ENCODE measurements at places on chromosomes 16 and 17.
A peak's percentile ranks its signal among the peaks of the same experiment; 100 is the strongest.

- DNase-seq: peak; percentile 9
Observed at GRCh38 chr17:65292430-65292829, 155.3 kb downstream of the RGS9 start.

- peak; percentile 32 for DNase-seq
Observed at GRCh38 chr17:40557531-40558299, 7.6 kb downstream of the CCR7 start.

DNA sequence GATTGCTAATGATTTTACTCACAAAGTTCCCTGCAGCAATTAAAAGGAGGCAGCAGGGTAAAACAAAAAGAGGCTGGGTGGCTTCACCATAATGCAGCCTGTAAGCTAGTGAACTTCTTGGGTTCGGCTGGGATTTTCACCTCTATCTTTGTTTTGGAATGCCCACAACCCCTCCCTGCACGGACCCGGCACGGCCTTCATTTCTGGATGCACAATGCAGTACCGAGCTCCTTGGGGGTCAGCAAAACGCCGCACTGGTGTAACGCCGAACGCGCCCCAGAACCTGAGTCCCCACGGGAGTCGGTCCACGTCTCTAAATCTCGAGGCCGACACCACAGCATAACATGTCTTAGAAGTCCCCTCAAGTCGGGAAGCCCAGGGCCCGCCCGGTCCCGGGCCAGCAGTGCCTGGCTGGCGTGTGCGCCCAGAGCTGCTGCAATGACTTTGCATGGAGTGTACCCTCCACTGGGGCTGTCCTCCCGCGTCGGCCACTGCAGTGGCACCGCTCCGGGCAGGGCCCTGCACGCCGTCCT lies 759 bp downstream of the UBE2O start:
- no peak for DNase-seq

- peak; percentile 13 for DNase-seq
Observed at GRCh38 chr17:66441101-66441661, 138.8 kb downstream of the PRKCA start.

All from hematopoietic multipotent progenitor cell treated with erythropoietin and hydrocortisone succinate and interleukin-3 and kit ligand, for 4 days (in vitro differentiated cells).